ENCODE measurements at places on chromosomes 1 and 21. TPM values are rescaled to one million over a fixed set of nuclear protein-coding genes. Genes with fewer than 3 reads are reported as not detected.
A peak's percentile ranks its signal among the peaks of the same experiment; 100 is the strongest.

CYP4X1 gene
- total RNA-seq, result 14.3 TPM

DCDC2B gene
- total RNA-seq, result not detected

AMY2A gene
- total RNA-seq, result 3.3 TPM

USH2A gene
- not detected for total RNA-seq

LINGO4 gene
- total RNA-seq, result not detected

TCEANC2 gene
- 5.7 TPM for total RNA-seq

CD160 gene
- not detected for total RNA-seq

SH2D1B gene
- 0.14 TPM for total RNA-seq

MATN1 gene
- total RNA-seq, result not detected

BLACAT1 gene
- total RNA-seq, result not detected

AGO3 gene
- 27.6 TPM for total RNA-seq

CD48 gene
- total RNA-seq, result 5.6 TPM

PALMD gene
- 31.0 TPM for total RNA-seq

DNA sequence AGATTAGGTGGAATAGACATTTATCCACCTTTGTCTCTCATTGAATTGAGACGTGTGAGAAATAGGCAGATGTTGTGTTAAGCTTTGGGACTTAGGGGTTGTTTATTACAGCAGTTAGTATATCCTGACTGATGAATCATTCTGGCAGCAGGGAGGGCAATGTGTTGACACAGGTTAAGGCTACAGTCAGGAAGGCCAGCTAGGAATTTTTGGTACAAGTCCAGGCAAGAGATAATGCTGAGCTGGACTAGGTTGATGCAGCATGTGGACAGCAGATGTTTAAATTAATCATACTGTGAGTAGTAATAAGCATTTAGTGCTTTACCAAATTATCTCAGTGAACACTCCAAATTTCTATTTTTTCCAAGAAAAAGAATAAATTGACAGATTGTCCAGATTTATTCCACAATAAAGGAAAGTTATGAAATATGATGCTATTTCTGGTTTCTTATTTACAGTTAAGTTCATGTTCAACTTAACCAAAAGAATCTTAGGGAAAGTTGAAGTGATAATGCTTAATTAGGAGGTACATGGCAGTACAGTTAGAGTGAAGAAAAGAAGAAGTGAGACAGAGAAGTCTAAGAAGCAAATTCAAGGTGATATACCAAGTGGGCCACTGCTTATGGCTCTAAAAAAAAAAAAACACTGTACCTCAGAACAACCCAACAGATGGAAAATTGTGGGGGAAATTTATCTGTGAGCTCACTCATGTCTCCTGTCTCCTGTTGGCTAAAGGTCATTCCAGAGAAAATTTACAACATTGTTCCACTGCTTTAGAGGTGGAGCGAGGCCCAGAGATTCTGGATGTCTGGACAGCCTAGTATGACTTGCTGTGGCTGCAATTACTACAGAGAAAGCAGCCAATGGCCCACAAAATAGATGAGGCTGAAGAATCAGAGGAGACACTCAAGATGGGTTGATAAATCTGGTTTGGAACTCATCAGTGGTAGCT, 102.7 kb upstream of the C21orf91 start:
- DNase-seq, result no peak

DNA sequence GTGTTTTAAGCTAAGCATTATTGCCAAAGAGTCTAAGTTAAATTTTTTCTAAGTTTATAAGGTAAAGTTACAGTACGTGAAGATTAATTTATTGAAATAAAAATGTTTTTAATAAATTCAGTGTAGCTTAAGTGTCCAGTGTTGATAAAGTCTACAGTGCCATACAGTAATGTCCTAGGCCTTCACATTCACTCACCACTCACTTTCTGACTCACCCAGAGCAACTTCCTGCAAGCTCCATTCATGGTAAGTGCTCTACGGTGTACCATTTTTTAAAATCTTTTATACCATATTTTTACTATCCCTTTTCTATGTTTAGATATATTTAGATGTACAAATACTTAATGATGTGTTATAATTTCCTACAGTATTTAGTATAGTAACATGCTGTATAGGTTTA, 173.2 kb downstream of the CACNA1E start:
- DNase-seq, result no peak

- peak; percentile 32 for DNase-seq
Observed at GRCh38 chr1:7582460-7582972, 188.6 kb upstream of the VAMP3 start.

- no peak for DNase-seq
Observed at GRCh38 chr1:96464522-96464921, 257.1 kb upstream of the PTBP2 start.

GRCh38 chr1:227049253-227049652, 109.2 kb downstream of the COQ8A start:
- DNase-seq, result no peak

- DNase-seq, result peak; percentile 99
Observed at GRCh38 chr1:23562137-23562876, 3.0 kb upstream of the ID3 start.

GRCh38 chr1:185734929-185735700, 924 bp downstream of the HMCN1 start:
- DNase-seq, result no peak

DNA sequence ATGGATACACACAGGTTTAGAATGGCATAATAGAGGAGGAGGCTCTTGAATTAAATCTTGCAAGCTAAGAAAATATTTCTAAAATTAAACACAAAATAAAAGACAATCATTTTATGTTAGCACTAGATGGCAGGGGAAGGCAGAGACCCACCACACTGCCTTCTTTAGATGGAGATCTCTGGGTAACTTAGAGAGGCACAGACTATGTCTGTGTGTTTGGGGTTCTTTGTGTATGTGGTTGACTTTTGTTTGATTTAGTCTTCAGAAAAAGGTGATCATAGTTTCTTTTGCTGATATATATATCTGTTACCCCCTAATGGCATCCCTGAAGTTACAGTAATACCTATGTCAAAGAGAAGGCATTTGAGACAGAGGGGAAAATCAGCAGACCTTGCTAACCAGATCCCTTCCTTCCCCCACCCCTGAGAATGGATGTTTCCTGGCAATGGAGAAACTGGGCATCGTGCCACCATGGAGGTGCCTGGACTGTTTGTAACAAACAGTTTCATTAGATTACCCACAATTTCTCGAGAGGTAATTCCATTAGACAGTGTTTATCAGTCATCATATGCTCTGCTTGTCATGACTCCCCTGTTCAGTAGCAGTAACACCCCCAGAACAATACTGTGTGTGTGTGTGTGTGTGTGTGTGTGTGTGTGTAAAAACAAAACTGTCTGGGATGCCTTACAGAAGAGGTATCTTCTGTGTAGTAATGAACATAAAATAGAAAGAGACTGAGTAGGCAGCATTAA, 228.3 kb upstream of the DEPDC1 start:
- DNase-seq, result no peak

DNA sequence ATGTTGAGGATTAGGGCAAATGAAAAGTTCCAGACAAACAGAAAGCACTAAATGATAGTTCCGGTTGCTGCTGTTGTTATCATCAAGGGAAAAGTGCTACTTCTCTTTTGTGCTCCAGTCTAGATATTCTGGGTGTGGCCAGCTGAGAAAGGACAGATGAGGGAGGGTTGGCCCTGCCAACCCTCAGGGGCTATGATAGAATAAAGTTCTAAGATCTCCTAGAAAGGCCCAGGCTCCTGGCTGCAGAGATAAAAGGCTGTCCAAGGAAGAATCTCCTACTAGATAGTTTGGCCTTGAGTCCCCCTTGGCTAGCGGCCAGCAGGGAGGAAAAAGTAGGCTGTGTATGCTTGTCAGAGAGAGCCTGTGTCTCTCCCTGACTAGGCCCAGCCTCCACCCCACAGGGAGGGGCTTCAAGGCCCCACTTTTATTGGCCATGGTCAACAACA, 31.5 kb downstream of the RIMS3 start:
- DNase-seq, result no peak

GRCh38 chr1:161038523-161039153, at the start of gene TSTD1:
TSTD1 (minus strand) TSS chr1:161038964; CDS start chr1:161038889, 75 bp downstream.
- peak; percentile 90 for DNase-seq

GRCh38 chr1:53535846-53536245, 76.6 kb downstream of the DMRTB1 start:
- no peak for DNase-seq

- no peak for DNase-seq
Observed at GRCh38 chr1:100714599-100714998, 4.9 kb upstream of the VCAM1 start.

DNA sequence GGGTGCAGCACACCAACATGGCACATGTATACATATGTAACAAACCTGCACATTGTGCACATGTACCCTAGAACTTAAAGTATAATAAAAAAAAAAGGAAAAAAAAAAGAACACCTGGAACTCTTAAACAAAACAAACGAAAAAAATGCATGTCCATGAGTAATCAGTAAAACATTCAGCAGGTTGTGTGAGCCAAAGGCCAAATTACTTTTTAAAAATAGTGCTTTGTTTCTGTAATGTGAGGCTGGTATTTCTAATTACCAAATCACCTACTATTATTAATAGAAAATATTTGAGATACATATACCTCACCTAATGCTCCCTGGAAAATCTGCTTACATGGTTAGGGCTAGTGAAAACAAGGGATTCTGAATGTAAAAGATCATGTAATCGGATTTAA, 294.4 kb upstream of the NR5A2 start:
- DNase-seq, result no peak

DNA sequence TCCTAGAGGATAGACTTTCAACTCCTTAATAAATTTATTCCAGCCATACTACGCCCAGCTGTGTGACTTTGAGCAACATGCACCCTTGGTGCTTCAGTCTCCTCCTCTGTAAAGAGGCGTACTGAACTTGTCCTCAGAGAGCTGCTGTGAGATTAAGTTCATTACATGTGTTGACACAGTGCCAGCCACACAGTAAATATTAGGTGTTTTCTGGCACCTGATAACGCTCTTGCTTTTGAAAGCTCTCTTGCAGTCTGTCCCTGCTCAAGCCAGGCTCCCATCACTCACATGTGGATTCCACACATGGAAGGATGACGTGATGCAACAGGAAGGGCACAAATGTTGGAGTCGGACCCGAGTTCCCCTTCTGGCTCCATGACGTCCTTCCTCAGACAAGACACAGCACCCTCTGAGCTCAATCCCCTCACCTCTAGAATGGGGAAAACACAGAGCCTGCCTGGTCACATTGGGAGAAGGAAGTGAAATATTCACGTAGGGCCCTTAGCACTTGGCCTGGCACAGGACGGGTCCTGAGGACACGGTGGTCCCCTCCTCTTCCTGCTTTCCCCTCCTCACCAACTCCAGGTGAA, 7.7 kb downstream of the IFNLR1 start:
- DNase-seq, result no peak

DNA sequence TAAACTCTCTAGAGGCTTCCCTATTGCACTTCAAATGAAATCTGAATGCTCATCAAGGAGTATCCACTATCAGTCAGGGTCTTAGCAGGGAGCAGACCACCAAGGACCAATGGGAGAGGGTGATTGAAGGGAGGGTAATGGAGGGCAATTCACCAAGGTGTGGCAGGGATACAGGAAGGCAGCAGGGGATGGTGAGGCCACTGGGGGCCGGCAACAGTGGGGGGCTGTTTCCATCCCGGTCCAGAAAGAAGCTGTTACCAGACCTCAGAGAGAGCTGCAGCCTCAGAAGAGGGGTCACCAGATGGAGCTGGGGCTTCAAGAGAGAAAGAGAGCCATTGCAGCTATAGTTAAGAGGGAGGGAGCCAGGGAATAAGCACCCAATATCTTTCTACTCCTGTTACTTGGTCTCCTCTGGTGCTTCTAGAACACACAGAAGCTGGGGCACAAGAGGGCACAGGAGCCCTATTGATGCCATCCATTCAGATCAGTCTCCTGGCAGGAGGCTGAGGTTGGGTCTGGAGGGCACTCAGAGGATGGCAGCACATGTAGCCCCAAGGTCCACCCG, 417.6 kb downstream of the PTPRU start:
- peak; percentile 14 for DNase-seq

GRCh38 chr1:25973610-25974321, 24.1 kb downstream of the PAFAH2 start:
- no peak for DNase-seq

- no peak for DNase-seq
Observed at GRCh38 chr1:81329041-81329440, 471.7 kb upstream of the ADGRL2 start.

- DNase-seq, result no peak
Observed at GRCh38 chr1:108585313-108585712, 25.4 kb downstream of the EEIG2 start.

DNA sequence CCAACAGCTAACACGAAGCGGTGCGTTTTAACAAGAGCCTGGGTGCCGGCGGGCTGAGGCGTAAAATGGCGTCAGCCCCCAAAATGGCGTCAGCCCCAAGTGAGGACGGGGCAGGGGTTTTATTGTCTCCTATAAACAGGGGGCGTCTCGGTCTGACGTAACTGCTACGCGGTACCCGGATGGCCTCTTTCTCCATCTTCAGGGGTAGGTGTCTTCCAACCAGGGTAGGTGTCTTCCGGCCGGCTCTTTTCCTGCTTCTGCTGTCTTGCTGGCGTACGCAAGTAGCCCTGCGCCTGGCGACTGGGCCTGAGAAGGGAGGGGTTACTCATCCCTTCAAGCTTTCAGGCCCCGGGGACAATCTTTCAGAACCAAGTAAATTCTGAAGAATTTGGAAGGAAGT, 45.3 kb downstream of the LGR6 start:
- DNase-seq, result no peak

DNA sequence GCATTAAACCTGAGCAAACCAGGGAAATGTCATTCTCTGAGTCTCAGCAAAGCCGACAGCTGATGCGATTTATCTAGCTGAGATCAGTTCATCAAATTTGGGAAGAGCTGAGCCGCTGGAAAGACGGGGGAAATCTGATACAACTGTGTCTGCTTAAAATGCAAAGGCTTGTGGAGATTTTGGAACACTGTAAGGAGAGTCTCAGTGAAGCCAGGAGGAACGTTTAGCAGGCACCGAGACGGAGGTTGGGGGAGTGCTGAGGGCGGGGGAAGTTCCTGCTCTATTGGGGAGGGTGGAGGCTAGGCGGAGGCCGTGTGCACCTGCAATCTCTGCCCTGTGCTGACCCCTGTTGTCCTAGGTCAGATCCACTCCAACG, 143.2 kb upstream of the CSF3R start:
- DNase-seq, result no peak

DNA sequence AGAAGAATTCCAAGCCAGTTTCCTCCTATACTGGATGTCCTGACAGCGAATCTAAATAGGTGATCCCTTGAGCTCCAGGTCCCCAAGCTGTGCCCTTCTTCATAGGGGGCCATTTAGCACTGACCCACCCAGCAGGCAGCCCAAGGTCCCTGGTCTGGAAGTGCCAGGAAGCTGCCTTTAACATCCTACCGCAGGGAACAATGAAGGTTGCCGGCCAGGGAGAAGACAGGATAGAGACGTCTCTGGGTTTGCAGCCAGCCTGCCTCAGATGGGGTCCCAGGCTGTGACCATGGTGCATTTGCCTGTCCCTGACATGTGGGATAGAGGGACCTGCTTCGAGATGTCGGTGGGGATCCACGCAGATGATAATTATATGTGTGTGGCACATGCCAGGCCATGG, 2.7 kb upstream of the RIPK4 start:
- DNase-seq, result peak; percentile 51

GRCh38 chr1:115980998-115981993, 5.0 kb downstream of the SLC22A15 start:
- no peak for DNase-seq

DNA sequence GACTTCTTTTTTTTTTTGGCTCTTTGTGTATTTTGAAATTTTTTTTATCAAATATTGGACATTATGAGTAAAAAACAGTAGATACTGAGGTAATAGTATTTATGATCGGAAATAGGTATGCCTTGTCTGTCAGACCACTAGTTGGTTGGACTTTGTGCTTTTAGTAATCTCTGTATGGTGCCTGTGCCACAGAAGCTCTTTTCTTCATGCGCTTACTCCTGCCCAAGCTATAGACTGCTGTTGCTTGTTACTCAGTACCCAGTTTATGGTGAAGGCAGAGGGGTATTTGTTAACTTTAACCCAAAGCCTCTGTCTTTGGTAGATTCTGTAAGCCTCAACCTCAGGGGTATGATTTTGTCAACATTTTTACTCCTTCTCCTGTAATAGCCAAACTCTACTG, 8.6 kb downstream of the SLC30A7 start:
- no peak for DNase-seq

Measured in posterior vena cava (tissue), 2 donors.